ENCODE measurements at places on chromosomes 7 and 10. TPM values are rescaled to one million over a fixed set of nuclear protein-coding genes. Genes with fewer than 3 reads are reported as not detected.

The HMX2 gene
- total RNA-seq = not detected

The JAKMIP3 gene
- 0.15 TPM for total RNA-seq

The CALML3 gene
- total RNA-seq = not detected

The C7orf25 gene
- 6.9 TPM for total RNA-seq

The MGMT gene
- 26.2 TPM for total RNA-seq

The BTBD16 gene
- total RNA-seq = not detected

The KIAA1217 gene
- total RNA-seq = 2.9 TPM

The PPP1R9A gene
- total RNA-seq = 1.0 TPM

The TMEM213 gene
- not detected for total RNA-seq

The PDE1C gene
- 0.33 TPM for total RNA-seq

The TMEM273 gene
- not detected for total RNA-seq

The PNLIPRP1 gene
- total RNA-seq = not detected

The FAM25G gene
- not detected for total RNA-seq

The CFTR gene
- total RNA-seq = not detected

The KBTBD2 gene
- 54.9 TPM for total RNA-seq

The PLEKHS1 gene
- total RNA-seq = not detected

The ACTA2 gene
- total RNA-seq = 22.8 TPM

The PRF1 gene
- not detected for total RNA-seq

The SFRP5 gene
- total RNA-seq = not detected

The POMZP3 gene
- total RNA-seq = 14.2 TPM

The GPR26 gene
- total RNA-seq = not detected

The PDE6C gene
- not detected for total RNA-seq

The PLCE1 gene
- 0.46 TPM for total RNA-seq

The IFIT5 gene
- total RNA-seq = 68.3 TPM

The ATOH7 gene
- not detected for total RNA-seq

The SPDYE9 gene
- total RNA-seq = not detected

The NME8 gene
- total RNA-seq = not detected

The SLC26A5 gene
- total RNA-seq = not detected

The RSPH10B gene
- 0.15 TPM for total RNA-seq

The RP9 gene
- 13.0 TPM for total RNA-seq

The PDZD7 gene
- 2.5 TPM for total RNA-seq

The CXCL12 gene
- 16.0 TPM for total RNA-seq

The GIMAP8 gene
- not detected for total RNA-seq

The SFXN4 gene
- 24.3 TPM for total RNA-seq

The PRRT4 gene
- total RNA-seq = 2.5 TPM

The LMBR1 gene
- total RNA-seq = 33.6 TPM
